ENCODE measurements at places on chromosomes 2 and 18.

DNA sequence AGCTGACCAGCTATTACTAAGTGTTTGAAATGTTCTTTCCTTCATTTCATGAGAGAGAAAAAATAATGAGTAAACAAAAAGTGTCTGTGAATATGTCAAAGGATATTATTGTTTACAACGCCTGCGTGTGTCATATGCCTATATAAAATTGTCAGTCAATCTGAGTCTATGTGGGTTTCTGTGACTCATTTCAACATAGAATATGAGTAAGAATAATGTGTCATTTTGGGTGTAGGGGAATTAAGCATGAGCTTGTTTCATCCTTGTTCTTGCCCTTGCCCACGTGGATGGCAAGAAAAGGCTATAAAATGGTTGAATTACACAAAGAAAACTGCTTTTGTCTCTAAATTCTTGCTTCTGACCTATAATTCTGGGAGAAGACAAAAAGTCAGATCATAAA, 466.0 kb downstream of the PTH2R start:
- DNase-seq: no peak

DNA sequence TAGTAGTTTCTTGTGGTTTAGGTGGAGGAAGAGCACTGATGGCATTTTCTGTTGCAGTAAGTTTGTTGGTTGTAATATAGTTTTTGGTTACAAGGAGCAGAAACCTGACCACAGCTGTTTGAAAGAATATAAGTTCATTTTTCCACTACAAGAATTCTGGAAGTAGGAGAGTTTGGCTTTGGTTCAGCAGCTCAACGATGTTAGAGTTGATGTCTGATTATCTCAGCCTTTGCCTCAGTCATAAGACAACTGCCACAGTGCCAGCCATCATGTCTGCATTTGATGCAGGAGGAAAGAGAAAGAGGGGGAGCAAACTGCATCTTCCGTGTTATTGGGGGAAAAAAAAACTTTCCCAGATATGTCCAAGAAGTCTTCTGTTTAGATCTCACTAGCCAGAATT, 119.1 kb downstream of the LYPD1 start:
- no peak for DNase-seq

GRCh38 chr2:240596080-240596460, 9.5 kb downstream of the CAPN10 start:
- no peak for DNase-seq

DNA sequence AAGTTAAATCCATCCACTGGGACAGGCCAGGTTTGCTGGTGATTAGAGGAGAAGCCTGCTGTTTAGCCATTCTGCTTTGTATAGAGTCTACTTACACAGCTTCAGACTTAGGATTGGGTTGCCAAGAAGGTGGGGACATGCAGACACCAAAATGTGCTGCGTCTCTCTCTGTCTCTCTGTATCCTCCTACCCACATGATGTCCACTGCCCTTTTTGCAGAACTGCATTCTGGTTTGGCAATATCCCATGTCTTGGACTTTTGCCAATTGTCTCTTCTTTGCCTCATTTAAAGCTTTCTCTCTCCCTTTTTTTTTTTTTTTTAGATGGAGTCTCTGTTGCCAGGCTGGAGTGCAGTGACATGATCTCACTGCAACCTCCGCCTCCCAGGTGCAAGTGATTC, 261.1 kb upstream of the FN1 start:
- DNase-seq: no peak

GRCh38 chr2:55993685-55994084, 70.1 kb upstream of the EFEMP1 start:
- no peak for DNase-seq

DNA sequence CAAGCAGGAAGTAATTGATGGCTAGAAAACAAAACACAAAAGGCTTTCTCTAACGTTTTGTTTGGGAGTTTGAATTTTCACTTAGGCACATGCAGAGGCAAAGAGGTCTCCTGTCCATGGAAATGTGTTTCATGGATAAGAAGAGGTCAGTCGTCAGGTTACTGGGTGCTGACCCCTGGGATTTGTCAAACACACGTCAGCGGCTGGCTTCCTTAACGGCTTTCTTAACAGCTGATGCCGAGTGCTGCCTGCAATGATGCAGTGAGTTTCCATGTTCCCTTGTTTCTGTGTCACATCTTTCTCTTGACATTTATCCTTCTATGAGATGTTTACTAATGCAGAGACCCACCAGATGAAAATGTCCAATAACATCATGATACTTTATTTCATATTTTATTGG, 31.7 kb downstream of the GPR39 start:
- DNase-seq: no peak

DNA sequence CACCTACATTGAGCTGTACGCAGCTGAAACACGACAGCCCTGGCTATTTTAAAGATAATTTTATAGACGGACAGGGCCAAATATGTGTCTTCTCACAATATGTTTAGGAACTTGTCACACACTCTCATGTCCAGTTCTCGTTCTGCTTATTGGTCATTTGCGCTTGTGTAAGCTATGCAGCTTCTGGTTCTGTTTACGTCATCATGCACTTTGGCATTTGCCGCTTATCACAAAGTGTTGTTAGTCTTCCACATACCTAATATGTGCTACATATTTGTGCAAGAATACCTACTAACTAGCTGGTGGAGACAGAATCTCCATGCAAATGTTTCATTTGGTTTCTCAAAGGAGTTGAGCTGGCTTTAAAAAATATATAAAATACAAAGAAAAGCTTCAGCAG, 7.5 kb upstream of the ZNF516 start:
- no peak for DNase-seq

GRCh38 chr2:185373229-185373628, 365.4 kb upstream of the FSIP2 start:
- no peak for DNase-seq

DNA sequence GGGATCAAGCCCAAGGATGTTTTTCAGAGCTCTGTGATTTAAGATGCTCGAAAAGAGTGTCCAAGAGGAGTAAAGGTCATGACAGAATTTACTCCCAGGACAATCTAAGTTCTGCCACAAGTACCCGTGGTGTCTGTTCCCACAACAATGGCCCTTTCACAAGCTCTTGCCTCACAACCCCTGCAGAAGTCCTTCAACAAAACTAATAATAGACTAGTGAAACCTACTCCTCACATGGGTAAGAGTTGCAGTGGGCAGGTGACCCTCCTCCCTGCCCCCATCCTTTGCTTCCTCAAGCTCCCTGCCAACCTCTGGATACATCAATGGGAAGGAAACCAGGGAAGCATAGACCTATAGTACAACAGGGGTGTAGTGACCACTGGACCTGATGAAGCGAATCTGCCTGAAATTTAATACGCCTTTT, 34.9 kb downstream of the PTCD3 start:
- no peak for DNase-seq

DNA sequence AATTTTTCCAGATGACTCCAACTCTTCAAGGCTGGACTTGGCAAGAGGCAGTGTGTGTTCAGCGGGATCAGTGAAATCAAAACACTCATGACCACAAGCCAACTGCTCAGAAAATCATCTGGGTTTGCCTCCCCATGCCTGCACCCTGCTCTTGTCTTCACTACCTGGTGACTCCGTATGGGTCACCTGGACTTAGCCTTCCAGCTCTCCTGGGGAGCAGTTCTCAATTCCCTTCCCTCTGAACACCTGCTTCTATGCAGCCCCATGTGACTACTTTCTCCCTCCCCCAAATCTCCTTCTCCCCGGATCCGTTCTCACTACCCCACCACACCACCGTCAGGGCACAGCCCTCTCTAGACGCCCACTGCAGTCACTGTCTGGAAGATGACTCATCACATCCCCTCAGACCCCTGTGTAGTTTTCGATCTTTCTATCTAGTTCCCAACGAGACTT, 130.2 kb upstream of the ID2 start:
- DNase-seq: no peak

DNA sequence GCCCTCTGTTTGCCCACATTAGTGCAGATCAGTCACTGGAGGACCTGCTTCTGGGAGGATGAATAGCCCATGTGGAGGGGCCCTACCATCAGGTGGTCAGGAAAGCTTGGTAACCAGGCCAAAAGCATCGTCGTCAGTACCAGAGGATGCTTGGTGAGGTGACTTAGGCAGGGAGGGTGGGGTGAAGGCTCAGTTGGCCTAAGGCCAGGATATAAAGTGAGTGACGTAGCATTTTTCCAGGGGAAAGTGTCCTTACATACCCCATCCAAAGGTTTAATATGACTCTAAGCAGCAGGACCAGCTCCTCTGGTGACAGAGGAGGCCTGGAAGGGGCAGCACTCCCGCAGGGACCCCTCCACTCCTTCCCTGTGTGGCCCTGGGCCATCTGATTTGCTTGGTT, 27.7 kb upstream of the DNMT3A start:
- no peak for DNase-seq

DNA sequence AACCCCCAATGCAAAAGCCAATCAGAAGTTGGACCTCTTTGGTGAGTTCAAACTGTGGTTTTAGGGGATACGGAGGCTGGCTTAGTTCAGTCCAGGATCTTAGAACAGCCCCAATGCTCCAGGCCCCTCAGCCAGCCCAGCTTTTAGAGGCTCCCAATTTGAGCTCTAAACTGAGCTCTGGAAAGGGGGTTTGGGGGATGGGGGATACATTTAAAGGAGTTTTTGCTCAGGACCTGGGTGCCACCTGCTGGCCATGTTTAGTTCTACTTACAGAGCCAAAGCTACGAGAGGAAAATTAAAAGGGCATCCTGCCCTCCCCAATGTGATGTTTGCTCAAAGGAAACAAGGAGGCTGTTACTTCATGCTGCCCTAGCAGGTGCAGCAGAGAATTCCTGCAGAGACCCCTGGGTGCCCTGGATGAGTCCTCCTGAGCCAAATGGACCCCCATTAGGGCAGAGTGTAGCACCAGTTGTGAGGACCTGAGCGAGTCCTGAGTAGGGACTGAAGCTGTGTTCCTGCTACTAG, 15.9 kb upstream of the TMEM214 start:
- peak; percentile 79 for DNase-seq

All from KBM-7 (cell line).